Stimulated activated CD8-positive, alpha-beta memory T cell treated with anti-CD3 and anti-CD28 coated beads, Interleukin-7, amount 100 ng/mL, for 4 hours (primary cell): ENCODE measurements at places on chromosomes 11 and 22.

DNA sequence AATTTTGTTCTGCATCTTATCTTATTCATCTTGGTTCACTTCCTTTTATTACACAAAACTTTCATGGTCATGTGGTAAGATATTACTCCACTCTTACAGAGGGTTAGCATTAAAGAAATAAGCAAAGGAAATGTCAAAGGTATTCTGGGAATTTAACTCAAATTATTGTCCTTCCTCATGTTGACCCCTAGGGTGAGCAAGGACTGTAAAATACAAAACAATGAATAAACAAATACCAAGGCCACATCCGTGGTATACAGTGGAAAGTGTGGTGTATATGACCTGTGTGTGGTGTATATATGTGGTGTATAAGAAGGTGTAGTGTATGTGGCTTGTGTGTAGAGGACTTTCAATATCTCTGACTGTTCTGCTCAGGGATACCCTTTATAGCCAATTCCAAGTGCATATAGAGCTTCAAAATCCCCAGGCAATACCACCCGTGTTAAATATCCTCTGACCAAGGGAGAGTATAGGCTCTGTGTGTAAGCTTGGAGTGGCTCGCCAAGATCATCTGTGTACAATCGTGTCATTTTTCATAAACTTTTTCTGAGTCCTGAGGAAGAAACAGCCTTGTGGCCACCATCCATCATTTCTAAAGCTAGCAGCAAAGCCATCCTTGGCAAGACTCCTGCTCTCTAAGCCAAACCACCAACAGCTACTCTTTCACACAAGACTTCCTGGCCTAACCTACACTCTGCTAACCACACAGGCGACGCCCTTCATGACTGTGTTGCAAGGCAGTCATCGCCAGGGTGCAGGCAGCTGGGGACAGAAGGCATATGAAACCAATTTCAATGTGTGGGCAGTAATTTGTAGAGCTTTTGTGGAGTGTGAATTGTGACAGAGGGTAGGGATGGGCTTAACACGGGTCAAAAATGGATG is 548.0 kb downstream of the ETS1 start:
- peak; percentile 76 for DNase-seq

- no peak for DNase-seq
Measured at GRCh38 chr11:10197091-10197490, 96.9 kb downstream of the SBF2 start.

DNA sequence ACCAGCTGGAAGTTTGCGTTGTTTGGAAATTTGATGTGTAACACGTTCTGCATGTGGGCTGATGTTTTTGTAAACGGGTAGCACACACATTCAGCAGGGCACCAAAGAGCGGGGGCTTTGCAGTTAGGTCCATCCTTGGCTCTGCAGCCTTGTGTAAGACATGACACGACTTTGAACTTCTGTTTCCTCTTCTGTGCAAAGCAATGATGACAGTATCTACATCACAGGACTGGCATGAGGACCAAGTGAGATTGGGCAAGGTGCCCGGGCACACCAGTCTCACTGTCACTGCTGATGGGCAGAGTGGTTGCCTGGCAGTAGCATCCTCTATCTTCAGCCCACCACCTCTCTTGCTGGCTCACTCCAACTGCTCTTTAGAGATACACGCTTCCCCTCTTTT is 3.3 kb downstream of the TCN2 start:
- DNase-seq: no peak

GRCh38 chr11:106076171-106076918 is 802 bp downstream of the KBTBD3 start:
- no peak for DNase-seq

GRCh38 chr11:94735907-94736306 is 32.2 kb upstream of the AMOTL1 start:
- DNase-seq: no peak

DNA sequence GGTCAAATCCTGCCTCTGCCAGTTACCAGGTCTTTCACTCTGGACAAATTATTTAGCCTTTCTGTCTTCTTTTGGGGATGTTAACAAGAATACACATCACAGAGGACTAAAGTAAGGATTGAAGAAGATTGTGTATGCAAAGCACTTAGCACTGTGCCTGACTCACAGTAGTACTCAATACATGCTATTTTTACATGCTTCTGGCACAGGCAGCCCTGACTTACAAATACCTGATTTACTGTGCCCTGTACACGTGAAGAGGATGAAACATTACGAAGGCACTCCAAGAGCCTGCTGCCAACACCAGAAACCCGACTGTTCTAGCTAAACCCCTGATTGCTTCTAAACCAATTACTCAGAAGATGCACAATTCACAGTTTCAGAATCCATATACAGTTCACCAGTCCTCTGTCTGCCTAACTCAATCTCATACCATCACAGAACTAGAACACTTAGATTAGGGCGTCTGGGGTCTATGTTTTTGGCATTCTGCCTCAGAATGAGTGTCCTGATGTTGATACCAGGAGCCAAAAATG is 300.9 kb upstream of the DDI1 start:
- DNase-seq: no peak

GRCh38 chr11:12540913-12541582 is 133.2 kb upstream of the TEAD1 start:
- DNase-seq: no peak

GRCh38 chr11:124839128-124839971 is 25.9 kb upstream of the ROBO3 start:
- DNase-seq: no peak

DNA sequence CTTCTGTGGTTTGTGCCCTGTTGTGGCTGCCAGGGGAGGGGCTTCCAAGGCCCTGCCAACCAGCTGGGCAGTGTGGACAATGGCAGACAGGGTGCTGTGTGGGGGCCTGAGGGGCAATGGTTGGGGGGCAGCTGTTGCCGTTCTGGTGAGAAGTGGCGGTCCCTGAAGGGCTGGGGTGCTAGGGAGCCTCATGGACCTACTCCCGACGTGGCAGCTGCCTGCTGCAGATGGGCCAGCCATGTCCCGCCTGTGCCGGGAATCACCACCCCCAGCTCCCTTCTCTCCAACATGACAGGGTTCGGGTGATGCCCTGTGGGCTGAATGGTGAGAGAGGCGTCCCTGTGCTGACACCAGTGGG is 74.2 kb downstream of the KCNQ1 start:
- DNase-seq: no peak

GRCh38 chr11:106957030-106957482 is 61.2 kb downstream of the GUCY1A2 start:
- DNase-seq: no peak

DNA sequence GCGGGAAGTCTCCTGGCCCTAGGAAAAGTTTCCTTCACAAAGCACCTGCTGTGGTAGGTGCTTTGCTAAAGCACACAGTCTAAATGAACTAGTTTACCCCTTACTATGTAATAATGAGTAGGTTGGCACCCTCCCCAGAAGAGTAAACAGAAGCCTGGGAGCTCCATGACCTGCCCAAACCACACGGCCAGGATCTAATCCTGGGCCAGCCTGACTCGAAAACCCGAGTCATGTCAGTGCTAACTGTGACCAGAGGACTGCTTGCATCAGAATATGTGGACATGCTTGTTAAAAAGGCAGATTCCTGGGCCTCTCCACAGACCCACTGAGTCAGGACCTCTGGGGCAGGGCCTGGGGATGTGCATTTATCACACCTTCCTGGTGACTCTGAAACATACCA is 67.7 kb downstream of the PANX1 start:
- no peak for DNase-seq

GRCh38 chr11:70413151-70413550 is 14.8 kb downstream of the CTTN start:
- no peak for DNase-seq

GRCh38 chr11:17410606-17411379 is 22.3 kb upstream of the KCNJ11 start:
- no peak for DNase-seq

- DNase-seq: no peak
Measured at GRCh38 chr11:113103932-113104690, 142.9 kb downstream of the NCAM1 start.

DNA sequence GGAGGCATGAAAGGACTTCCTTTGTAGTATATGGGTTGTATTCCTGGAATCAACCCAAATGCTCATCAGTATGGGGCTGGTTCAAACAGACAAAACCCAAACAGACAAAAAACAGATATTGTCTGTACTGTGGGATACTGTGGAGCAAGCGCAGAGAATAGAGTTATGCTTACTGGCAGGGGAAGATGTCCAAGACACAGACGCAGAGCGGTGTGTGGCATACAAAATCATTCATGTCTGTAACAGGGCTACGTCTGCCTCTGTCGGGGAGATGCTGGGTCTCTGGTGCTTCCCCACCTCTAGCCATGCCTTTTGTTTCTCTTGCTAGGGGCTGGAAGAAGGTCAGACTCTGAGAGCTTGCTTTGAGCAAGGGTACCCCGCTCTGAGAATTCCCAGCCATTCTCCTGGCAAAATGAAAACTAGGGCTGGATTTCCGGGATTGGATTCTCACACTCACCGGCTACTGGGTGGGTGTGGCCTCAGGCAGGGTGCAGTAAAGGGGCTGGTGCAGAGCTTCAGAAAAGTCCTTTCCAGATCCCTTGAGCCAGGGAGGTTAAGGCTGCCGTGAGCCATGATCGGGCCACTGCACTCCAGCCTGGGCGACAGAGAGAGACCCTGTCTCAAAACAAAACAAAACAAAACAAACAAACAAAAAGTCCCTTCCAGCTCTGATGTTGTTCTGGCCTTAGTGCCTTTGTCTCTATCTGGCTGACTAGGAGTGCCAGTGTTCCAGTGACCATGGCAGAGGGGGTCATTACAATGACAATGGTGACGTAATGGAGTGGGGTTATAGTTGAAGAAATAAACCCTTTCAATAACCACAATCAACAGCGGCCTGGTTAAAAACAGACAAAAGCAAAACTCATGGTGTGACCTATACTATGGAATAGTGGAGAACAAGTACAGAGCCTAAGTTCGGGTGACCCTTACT is 2.9 kb upstream of the ABCC8 start:
- DNase-seq: no peak

DNA sequence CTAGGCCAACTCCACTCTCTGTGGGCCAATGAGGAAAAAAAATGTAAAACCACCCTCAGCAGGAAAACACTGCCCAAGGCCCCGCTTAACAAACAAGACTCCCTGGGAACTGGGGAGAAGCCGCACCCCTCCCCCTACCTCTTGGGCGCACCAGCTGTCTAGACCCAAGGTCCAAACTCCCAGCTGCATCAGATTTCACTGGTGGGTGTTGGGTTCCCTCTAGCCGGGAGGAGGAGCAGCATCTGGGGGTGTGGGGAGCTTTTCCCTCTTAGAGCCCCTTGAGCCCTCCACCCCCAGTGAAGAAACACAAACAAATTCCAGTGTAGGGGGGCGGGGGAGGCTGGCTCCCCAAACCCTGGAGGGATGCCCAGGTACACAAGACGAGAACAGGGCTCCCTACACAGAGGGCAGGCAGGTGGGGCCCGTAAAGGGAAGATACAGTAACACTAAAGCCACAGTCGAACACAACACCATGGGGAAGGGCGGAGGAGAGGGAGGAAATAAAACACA is 64.9 kb downstream of the NECTIN1 start:
- no peak for DNase-seq
